ENCODE measurements at places on chromosomes 13 and 19. TPM values are rescaled to one million over a fixed set of nuclear protein-coding genes. Genes with fewer than 3 reads are reported as not detected.

The PPM1N gene
- 1.4 TPM for total RNA-seq

The NLRP5 gene
- not detected for total RNA-seq

DNA sequence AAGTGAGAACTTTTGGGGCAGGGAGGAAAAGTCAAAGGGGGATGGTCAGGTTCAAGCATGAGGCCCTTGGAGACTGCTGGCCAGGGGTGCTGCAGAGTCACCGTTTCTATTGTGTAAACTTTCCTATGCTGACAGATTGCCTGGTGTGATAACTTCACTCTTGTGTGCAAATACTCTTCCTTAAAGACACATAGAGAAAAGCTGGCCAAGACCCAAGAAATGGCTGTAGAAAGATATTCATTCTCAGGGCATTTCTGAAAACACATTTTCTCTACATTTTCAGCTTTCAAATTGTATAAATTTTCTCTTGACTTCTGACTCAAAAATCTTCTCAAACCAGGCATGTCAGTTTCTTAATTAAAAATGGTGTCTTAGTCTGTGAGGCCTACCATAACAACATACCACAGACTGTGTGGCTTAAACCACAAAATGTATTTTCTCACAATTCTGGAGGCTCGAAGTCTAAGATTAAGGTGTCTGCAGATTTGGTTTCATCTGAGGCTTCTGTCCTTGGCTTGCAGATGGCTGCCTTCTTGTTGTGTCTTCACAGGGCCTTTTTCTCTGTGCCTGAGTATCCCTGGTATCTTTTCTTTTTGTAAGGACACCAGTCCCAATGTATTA, 304.5 kb downstream of the KCNRG start:
- no peak for DNase-seq

DNA sequence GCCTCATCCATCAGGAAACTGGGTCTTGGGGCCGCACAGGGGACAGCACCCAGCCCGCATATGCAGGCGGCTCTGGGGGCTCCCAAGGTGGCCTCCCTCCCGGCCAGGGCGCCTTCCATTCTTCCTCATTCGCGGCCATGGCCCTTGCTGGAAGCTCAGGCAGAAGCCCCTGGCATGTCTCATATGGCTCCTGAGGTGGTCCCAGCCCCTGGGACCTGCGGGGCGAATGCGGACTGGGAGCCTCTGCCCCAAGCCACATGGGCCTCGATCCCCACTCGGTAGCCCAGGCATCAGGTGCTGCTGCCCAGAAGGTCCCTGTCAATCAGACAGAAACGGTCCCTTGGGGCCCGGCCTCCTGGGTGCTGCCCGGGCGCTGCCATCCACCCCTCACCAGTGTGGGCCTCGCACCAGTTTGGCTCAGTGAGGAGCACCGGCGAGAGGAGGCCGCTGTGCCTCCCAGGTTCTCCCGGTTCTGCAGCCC, 301.6 kb downstream of the TEX29 start:
- DNase-seq: no peak

GRCh38 chr13:51113969-51114368, 2.9 kb upstream of the C13orf42 start:
- DNase-seq: no peak

DNA sequence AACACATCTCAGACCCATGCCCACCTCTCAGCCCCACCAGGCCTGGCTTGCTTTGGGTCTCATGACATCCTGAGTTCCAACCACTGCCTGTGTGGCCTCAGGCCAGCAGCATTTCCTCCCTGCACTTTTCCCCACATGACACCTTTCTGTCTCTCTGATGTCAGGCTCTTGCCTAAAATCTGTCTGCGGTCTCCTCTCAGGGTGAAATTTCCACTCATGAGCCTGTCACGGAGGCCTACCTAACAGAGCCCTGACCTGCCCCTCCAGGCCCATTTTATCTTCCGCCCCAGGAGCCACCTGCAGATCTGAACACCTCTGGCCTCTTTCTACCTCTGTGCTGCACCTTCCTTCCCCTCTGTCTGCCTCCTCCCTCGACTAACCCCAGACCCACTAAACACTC, 93.5 kb downstream of the ZDHHC20 start:
- no peak for DNase-seq

The CATSPERD gene
- total RNA-seq: not detected

DNA sequence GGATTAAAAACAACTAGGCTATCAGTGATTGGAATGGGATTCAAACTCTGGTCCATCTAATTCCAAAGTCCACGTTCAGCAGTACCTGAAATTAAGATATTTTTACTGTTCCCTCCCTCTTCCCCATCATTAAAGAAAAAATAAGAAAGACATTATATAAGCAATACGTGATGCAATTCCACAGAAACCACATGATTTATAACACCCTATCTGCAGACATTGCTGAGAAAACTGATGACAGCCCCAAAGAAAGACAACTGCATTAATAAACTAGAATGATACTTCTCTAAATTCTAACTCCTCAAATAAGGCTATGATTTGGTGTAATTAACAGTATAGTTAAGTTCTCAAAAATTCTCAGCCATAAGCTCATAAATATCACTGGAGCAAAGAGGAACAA, 19.1 kb downstream of the LNX2 start:
- no peak for DNase-seq

The AMER2 gene
- 0.62 TPM for total RNA-seq

The FFAR2 gene
- total RNA-seq: 15.6 TPM

The SIGLEC11 gene
- 0.92 TPM for total RNA-seq

- no peak for DNase-seq
Measured at GRCh38 chr13:27927444-27928352, 7.9 kb downstream of the PDX1 start.

GRCh38 chr13:54445453-54445852, 1416.8 kb downstream of the OLFM4 start:
- no peak for DNase-seq

The PRTN3 gene
- 3.3 TPM for total RNA-seq

The ZNF44 gene
- 22.1 TPM for total RNA-seq

DNA sequence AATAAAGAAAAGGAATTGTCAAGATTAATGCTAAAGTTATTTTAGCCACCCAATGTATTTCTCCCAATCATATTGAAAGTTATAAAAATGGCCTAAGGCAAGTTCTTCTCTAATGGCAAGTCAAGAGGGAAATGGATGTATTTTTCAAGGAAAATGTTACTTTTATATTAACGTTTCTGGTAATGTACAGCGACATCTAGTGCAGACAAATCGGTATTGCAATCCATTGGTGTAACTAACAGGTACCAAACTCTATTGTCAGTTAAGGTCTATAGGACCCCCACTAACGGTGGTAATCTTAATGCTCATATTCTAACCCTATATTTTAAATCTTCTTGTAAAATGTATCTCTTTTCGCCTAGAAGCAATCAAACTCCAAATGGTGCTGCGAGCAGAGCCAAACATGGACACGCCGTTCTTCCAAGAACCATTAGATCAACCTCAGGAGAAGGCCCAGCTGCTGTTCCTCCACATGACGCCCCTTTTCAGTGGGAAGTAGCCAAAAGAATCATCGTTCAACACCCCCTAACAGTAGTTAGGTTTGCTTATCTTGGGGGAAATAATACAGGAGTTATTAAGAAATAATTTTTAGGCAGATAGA, 98.5 kb upstream of the PABPC3 start:
- DNase-seq: peak; percentile 64

GRCh38 chr13:67136157-67136556, 94.0 kb downstream of the PCDH9 start:
- DNase-seq: no peak

The SELENOV gene
- total RNA-seq: not detected

DNA sequence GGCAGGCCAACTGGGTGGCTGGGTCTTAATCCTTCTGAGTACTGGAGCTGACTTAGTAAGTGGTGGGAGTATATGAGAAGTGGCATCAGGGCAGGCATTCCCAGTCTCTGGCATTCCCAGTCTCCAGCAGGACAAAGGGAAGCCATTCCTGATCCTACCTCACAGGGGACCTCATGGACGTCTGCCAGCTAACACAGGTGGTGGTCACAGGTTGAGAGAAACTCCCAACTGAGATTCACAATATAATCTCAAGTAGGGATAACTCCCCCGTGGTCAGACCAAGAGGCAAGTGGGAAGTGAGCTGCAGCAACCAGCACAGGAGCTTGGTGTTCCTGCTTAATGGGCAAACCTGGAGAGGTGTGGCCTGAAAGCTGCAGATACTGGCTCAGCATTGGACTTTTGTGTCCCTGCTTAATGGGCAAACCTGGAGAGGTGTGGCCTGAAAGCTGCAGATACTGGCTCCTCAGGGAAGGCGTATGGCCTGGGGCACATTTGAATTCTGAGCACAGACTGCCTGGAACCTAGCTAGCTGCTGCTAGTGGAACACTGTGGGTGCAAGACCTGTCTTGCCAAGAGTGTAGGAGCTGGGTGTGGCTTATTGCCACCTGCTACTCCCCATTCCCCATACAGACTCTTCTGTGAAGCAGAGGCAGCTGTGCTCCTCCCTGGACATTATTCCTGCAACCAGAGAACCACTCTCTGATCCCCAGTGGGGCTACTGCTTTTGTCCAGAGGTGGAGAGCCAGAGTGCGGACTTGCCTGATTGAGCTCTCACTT, 25.9 kb upstream of the OR10H2 start:
- peak; percentile 73 for DNase-seq

DNA sequence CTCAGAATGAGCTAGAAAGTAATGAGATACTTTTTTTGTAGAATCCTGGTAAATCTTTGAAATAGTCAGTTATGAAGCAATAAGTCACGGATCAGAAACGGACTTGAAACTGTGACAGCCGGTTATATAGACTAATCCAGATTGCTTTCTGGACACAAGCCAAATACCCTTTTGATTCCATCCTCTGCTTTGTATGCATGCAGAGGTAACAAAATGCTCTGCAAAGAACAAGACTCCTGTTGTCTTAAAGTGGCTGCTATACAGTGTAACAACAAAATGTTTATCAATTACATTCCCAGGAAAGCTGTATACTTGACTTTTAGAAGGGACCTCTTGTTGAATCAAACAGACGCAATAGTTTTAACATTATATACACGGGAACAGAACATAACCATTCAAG, 66.5 kb upstream of the STARD13 start:
- peak; percentile 92 for DNase-seq

- no peak for DNase-seq
Measured at GRCh38 chr19:14404312-14404711, 14.8 kb downstream of the DDX39A start.

GRCh38 chr13:48429036-48429435, 16.1 kb upstream of the LPAR6 start:
- DNase-seq: no peak

The VAV1 gene
- 2.5 TPM for total RNA-seq

DNA sequence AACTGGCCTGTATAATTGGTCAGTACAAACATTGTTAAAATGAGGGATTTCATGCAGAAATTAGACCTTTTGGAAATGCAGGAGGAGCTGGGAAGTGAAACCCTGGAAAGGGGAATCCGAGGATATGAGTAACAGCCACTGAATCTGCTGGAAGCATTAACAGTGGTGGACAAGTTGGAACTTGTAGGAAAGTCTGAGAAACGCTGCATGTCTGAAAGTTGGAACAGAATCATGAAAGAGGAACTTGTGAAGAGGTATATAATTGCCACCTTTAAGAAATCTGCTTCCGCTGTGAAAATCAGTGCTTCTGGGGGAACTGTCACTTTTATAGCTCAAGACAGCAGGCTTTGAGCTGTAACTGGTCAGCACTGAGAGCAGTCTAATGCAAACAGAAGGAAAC, 716.5 kb upstream of the PRR20A start:
- peak; percentile 2 for DNase-seq

The FBXO17 gene
- 35.2 TPM for total RNA-seq

- DNase-seq: no peak
Measured at GRCh38 chr19:48239582-48240141, 16.1 kb downstream of the CARD8 start.

The CCDC8 gene
- total RNA-seq: 68.8 TPM

The OR7D4 gene
- not detected for total RNA-seq

The CC2D1A gene
- total RNA-seq: 11.9 TPM

The POSTN gene
- total RNA-seq: 795 TPM

- DNase-seq: peak; percentile 69
Measured at GRCh38 chr19:12913851-12914690, 5.0 kb downstream of the SYCE2 start.

DNA sequence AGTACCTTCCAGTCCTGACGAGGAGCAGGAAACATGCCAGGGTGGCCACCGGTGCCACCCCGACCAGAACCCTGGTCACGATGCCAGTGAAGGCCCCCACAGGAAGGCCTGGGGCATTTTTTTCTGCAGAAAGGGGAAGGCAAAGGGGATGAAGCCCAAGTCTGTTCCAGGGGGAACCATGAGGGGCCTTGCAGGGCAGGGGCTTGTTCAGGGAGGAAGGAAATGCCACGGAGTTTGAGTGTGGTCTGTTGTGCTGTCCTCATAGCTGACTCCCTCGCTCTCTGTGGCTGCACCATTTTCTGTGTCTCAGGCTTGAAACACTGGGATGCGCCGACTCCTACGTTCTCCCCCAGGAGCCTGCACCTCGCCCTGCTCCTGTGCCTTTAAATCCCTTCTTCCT, 27.5 kb upstream of the CEACAM1 start:
- no peak for DNase-seq

The MCEMP1 gene
- total RNA-seq: not detected

GRCh38 chr19:54428323-54429175, 13.3 kb downstream of the TTYH1 start:
- no peak for DNase-seq

GRCh38 chr19:16076154-16076957, at the start of gene TPM4:
TPM4 (plus strand) TSS chr19:16076495; CDS start chr19:16076566, 71 bp downstream.
- DNase-seq: peak; percentile 97

The ZNF582 gene
- total RNA-seq: 3.4 TPM

The ZFP14 gene
- 15.5 TPM for total RNA-seq

DNA sequence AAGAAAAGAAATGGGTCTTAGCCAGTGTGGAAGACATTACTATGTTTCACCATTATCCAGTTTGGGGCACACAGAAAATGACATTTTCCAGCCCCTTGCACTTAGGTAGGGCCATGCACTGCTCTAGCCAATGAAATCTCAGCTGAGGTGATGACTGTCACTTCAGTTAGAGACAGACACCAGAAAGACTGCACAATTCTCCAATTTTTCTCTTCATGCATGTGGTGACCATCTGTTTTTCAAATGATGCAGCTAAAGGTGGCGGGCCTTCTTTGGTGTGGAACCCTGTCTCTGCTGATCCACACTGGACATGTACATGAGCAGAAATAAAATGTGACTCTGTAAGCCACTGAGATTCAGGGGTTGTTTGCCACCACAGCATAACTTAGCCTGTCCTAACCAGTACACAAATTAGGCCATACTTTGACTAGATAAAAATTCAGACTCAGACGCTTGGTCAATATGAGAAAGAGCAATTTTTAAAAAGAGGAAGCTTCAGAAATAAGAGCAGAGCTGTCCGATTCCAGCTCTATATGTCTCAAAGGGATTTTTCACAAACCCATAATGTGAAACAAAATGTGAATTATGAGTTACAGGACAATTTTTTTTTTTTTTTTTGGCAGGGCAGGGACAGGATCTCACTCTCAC, 6.7 kb downstream of the ZNF565 start:
- no peak for DNase-seq
